GM19239 (cell line): ENCODE measurements at places on chromosomes 4 and X.

- no peak for DNase-seq
These were observed 492.0 kb upstream of the MAGEB18 start for GRCh38 chrX:25646156-25646555.

GRCh38 chr4:128060121-128060698, 902 bp upstream of the LARP1B start:
- DNase-seq = no peak

- DNase-seq = no peak
These were observed 67.6 kb upstream of the TMEM150C start for GRCh38 chr4:82629238-82630000.

DNA sequence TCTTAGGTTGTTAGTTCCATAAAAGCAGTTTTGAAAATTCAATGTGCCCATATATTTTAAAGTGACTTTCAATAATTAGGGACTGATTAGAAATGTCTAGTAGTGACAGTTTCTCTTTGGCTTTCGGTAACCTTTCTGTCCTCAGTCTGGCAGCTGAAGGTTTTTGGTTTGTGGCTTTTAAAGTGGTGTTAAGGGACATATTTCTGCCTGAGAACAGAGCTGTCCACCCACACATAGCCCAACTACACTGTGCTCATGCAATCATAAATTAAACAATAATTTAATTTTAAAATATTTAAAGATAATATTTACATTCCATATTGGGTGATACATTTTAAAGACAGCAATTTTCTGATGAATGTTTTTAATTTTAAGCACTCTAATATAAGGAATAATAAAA, 335.0 kb upstream of the TENM3 start:
- no peak for DNase-seq

- DNase-seq = no peak
These were observed 349.5 kb downstream of the HS3ST1 start for GRCh38 chr4:11079171-11079570.

- no peak for DNase-seq
These were observed 300.4 kb downstream of the LDB2 start for GRCh38 chr4:16597845-16598596.

DNA sequence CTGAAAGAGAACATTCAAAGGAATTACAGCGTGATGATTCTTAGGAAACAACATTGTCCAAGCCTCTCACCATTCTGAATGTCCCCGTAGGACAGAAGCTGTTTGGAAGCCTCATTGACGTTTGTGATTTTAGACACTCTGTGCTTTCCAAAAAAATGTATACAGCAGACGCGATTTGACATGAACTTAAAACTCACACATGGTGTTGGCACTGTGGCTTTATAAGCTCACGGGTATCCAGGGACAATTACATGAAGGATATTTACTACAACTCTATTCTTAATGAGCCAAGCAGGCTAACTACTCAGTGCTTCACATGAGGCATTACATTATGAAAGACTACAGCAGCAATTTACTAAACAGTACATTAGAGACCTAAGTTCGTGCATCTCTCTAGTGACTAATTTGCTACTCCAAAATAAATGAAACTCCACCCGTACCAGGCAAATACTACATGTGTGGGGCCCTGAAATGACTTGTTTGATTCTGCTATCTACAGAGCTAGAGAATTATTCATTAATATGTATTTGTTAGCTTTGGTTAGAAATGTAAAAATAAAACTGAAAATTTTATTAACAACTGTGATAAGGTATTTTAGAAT, 620.7 kb downstream of the SPRY1 start:
- no peak for DNase-seq

DNA sequence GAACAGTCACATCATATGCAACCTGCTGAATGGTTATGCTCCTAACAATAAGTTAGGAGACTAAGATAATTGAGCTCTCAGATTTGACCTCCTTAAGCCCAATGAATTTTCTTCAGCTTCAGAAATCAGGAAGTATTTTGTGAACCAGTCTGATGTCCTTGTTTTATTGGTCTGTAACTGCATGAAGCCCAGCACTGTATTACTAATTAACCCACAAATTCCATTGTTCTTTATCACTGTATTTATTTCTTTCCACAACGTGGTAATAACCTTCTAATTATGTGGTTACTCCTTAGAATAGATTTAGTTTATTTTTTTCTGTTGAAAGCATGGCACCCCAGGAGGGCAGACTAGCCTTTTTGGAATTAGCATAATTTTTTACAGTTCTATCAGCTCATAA, 3.9 kb upstream of the MFAP3L start:
- DNase-seq = no peak

DNA sequence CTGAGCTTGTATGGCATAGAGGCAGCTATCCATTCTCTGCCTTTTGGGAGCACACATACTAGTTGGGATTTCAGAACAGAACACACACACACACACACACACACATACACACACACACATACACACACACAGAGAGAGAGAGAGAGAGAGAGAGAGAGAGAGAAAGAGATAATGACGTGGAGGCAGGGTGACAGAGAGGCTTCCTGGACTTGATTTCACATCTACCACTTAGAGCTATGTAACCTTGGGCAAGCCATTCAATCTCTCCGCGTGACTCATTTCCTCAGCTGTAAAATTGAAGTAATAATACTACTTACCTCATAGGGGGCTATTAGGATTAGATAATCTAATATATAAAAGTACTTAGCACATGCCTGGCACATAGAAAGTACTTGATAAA, 12.3 kb upstream of the GRIA3 start:
- no peak for DNase-seq

GRCh38 chr4:184536065-184536880, 61.9 kb upstream of the IRF2 start:
- no peak for DNase-seq

DNA sequence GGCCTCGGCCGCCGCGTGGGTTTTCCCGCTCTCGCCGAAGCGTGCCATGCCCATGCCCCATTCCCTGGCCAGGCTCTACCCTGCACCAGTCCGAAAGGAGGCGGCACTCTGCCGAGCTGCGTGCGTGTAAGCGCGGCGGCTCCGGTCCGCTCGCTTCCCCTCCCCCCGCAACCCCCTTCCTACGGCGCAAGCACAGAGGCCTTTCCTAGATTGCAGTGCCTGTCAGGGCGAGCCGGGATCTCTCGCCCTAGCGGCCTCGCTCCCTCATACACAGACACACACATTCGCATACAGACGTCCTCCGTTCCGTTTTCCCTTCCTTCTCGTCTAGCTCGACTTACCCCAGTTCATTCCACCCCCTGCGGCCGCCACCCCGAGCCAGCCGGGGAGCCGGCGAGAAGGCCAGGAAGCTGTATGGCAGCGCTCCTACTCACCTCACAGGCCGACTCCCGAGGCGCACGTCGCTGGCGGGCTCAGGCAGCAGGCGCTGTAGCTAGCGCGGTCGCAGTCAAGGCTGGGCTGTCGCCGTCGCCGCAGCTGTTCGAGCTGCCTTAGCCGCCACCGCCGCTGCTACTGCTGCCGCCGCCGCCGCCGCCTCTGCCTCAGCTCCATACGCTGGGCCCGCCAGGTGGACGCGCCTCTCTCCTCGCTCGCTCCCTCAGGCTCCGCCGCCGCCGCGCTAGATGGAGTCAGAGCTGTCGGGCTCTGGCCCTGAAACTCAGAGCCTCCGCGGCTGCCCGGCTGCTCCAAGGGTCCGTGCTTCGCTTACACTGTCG, 615 bp downstream of the NEXMIF start:
- DNase-seq = no peak

DNA sequence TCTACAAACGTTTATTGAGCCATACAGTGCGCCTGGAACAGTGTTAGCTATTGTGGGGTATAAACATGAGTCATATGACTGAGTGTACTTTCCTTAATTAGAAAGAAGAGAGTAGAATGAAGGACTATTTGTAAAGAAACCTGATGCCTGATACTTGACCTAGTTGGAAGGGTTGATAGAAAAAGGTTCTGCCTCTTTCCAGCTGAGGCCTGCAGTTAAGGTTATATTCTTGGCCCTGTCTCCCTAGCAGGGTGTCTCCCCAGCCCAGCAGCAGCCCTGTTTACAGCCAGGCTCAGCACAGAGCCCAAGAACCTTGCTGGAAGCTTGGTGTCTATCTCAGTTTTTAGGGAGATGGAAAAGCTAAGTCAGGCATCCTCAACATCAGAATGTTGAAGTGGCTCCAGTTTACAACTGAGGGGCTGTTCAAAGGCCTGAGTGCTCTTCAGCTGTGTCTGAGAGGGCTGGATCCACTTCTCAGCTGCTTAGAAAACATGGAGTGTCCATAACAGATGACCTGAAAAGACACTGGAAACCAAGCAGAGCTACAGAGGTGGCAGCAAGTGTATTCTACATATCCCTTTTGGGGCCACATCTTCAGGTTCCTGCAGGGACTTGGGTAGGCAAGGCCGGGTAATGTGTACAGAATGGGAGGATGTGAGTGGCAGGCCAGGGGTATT, 21.6 kb downstream of the NYX start:
- no peak for DNase-seq

DNA sequence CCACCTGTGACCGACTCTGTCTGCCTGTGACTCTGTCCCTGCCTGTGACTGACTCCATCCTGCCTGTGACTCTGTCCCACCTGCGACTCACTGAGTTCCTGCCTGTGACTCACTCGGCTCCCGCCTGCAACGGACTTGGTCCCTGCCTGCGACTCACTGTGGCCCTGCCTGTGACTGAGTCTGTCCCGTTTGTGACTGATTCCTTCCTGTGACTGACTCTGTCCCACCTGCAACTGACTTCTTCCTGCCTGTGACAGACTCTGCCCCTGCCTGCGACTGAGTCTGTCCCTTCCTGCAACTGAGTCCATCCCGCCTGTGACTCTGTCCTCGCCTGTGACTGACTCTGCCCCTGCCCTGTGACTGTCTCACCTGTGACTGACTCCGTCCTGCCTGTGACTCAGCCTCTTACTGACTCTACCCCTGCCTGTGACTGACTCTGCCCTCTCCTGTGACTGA, 9.6 kb upstream of the UVSSA start:
- DNase-seq = no peak

- DNase-seq = no peak
These were observed 2.4 kb downstream of the PKD2 start for GRCh38 chr4:88009871-88010270.

- DNase-seq = no peak
These were observed 2.8 kb downstream of the ERVMER34-1 start for GRCh38 chr4:52748432-52748831.

DNA sequence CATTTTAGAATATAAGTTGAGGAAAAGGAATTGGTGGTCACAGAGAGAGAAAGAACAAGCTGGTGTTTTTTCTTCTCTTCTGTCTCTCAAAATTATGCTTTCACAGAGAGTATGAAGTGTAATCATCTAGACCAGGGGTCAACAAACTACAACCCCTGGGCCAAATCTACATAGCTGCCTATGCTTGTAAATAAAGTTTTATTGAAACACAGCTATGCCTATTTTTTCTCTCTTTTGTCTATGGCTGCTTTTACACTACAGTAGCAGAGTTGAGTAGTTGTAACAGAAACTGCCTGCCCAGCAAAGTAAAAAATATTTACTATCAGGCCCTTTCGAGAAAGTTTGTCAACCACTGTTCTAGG, 6.7 kb upstream of the FAM9C start:
- DNase-seq = no peak

DNA sequence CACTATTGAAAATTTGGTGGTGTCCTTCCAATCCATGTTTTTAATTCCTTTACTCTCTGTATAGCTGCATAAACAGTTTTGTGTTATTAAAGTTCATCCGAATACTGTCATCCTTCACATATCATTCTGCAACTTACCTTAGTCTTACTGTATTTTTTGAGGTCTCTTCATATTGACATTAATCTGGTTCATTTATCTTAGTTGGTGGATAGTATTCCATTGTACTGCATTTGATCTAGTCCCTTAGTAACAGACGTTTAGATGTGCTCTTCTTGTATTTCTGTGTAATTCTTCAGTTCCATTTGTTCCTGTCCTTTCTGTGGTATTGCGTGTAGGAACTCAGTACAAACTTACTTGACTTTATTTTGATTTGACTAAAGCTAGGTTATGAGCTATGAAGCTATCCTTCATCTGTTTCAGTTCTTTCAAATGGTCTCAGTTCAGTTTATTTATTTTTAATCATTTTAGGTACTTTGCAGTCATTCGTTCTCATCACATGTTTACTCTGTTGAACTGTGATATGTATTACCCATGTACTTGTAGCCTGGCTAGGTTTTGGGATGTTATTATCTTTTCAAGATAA, 41.3 kb downstream of the RAPGEF2 start:
- DNase-seq = no peak

DNA sequence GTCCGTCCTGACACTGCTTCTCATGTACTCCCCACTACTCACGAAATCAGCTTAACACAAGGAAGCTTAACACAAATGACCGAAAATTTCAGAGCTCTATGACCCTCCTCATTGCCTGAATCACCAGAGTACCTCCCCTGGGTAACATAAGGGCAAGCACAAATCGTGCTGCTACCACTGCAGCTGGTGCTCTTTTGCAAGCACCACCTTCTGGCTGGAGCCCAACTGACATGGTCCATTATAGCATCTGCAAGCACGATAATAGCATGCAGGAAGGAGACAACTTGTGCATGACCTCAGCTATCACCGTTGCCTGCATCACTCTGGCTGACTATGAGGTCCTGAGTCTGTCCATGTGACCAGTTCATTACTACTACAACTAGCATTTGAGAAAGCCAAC, 308.0 kb downstream of the TEX13C start:
- DNase-seq = no peak

DNA sequence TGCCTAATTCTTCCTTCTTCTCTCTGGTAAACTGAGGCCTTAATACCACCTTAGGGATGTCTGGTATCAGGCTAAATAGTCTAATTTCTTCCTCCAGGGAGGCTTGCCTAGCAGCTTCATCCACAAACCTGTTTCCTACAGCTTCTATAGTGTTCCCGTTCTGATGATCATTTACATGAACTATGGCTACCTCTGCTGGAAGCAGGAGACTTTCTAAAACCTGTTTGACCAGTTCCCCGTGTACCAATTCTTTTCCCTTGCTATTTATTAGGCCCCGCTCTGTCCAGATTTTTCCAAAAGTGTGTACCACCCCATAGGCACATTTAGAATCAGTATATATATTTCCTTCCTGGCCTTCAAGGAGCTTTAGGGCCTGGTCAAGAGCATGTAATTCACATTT, 5.8 kb upstream of the USP38 start:
- DNase-seq = no peak

DNA sequence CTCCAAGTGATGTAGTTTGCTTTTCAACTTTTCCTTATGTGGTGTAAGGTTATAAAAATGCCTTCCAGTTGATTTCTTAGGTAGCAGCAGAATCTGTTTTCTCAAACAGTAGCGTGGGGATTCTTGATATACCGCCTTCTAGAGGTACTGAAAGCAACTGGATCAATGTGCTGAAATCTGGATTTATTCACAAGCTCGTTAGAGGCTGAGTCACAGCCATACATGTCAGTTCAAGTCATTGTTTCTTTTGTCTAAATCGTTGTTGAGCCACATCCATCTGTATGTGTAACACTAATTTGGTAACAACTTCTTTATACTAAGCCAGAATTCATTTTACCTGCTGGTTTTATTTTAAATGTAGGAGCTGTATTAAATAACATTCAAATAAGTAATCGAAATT, 200.0 kb upstream of the MAD2L1 start:
- no peak for DNase-seq

GRCh38 chr4:107255114-107255513, 219.0 kb upstream of the DKK2 start:
- DNase-seq = no peak

- no peak for DNase-seq
These were observed 111.5 kb downstream of the LARP7 start for GRCh38 chr4:112748352-112748878.
